Suprapubic skin (tissue), 4 donors: ENCODE measurements at places on chromosomes 4 and X.

DNA sequence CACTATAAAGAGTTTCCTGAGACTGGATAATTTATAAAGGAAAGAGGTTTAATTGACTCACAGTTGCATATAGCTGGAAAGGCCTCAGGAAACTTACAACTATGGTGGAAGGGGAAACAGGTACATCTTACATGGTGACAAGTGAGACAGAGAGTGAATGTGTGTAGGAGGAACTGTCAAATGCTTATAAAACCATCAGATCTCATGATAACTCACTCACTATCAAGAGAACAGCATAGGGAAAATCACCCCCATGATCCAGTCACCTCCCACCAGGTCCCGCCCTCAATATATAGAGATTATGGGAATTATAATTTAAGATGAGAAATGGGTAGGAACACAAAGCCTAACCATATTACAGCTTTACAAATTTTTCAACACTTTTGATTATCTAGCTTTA, 266.0 kb downstream of the DTHD1 start:
- no peaks in the 10 kb centered on the region for H3K36me3 ChIP-seq
- no peak for DNase-seq
- H3K4me3 ChIP-seq = no peak overlapping the region
- H3K27ac ChIP-seq = no peak overlapping the region

DNA sequence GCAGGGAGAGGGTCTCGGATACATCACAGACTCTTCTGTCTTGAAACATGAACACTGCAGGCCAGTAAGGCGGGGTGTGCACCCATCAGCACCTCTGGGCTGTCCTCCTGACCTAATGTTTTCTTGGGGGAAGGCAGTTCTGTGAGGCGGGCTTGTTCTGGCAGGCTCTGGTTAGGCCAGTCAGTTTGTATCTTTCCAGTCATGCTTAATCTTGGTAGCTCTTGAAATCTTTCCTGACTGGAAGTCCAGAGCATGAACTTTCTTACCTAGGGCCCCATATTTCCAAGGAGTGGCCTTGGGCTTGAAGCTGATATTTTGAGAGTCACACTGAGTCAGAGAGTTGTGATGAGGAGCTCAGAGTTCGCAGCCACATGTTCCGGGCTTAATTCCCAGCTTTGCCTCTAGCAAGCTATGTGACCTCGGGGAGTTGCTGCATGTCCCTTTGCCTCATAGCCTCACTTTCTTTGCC, 54.2 kb upstream of the RASSF6 start:
- no peak for DNase-seq
- H3K4me3 ChIP-seq = no peak overlapping the region
- no peaks in the 10 kb centered on the region for H3K36me3 ChIP-seq
- peaks cover 16% of the 10 kb centered on the region for H3K4me1 ChIP-seq
- H3K27ac ChIP-seq = no peak overlapping the region

DNA sequence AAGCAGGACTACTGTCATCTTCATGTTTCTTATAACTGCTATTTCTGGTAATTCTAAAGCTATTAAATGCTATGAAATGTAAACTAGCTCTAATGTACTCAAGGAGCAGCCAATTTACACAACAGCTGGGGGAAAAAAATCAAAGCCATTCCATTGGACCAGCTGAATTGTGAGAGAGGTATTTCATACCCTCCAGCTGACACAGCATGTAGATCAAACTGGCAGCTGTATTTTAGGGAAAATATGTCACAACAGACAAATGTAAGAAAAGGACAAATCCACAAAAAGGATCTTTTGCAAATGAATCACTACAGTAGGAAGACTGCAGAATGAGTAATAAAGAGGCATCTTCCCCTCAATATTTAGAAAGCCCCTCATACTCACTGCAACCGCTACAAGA, 65.2 kb upstream of the FAM47B start:
- no peaks in the 10 kb centered on the region for H3K36me3 ChIP-seq
- no peak overlapping the region for H3K27ac ChIP-seq
- DNase-seq = no peak
- no peaks in the 10 kb centered on the region for H3K4me1 ChIP-seq
- H3K4me3 ChIP-seq = no peak overlapping the region

GRCh38 chr4:15568821-15569220, 86.3 kb downstream of the FBXL5 start:
- no peaks in the 10 kb centered on the region for H3K4me1 ChIP-seq
- peaks cover 29% of the 10 kb centered on the region for H3K36me3 ChIP-seq
- H3K27me3 ChIP-seq = no peaks in the 10 kb centered on the region
- no peak overlapping the region for H3K27ac ChIP-seq
- no peak overlapping the region for H3K4me3 ChIP-seq
